ENCODE measurements at places on chromosomes 12 and 14. TPM values are rescaled to one million over a fixed set of nuclear protein-coding genes. Genes with fewer than 3 reads are reported as not detected.

The DHRS7 gene
- total RNA-seq: 68.0 TPM

GRCh38 chr14:36293824-36294223 is 26.6 kb downstream of the MBIP start:
- no peak overlapping the region for H3K4me3 ChIP-seq
- no peaks in the 10 kb centered on the region for H3K4me1 ChIP-seq
- peaks cover 16% of the 10 kb centered on the region for H3K36me3 ChIP-seq
- DNase-seq: no peak

DNA sequence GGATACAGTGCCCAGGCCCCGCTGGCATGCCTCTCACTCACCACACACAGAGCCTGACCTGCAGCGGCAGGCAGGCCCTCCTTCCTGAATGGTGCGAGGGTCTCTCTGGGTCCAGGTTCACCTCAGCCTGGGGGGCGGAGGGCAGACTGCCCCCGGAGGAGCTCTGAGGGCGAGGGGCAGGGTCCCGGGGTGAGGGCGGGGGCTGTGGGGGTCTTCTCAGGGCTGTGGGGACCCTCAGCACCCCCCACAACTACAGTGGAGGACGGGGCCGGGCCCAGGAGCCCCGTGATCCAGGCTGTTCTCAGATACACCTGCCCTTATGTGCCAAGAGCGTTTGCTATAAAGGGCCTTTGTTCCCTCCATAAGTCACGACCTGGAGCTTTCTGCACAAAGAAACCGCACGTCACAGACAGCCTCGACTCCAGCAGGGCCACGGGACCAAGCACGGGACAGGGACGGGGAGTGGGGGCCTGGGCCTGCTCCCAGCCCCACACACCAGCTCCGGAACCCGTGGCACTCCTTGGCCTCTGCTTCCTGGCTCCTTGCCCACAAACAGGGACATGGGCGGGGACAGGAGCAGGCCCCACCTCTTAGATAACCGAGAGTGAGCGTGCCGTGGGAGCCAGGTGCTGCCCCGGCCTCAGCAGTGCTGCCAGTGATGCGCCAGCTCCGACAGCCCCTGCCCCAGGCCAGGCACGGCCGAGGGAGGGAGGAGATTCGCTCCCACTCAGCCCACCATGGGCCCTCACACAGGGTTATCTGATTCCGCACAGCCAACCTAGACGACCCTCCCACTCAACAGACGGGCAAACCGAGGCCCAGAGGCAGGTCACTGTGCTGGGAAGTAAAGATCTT is 101.9 kb downstream of the RFLNA start:
- peaks cover 5% of the 10 kb centered on the region for H3K4me1 ChIP-seq
- no peak overlapping the region for H3K4me3 ChIP-seq
- H3K27me3 ChIP-seq: no peaks in the 10 kb centered on the region
- peaks cover 1% of the 10 kb centered on the region for H3K36me3 ChIP-seq

The SLC5A8 gene
- total RNA-seq: not detected

GRCh38 chr12:11824069-11824468 is 174.6 kb downstream of the ETV6 start:
- no peaks in the 10 kb centered on the region for H3K27me3 ChIP-seq
- H3K36me3 ChIP-seq: peaks cover 11% of the 10 kb centered on the region
- no peak overlapping the region for H3K4me3 ChIP-seq
- H3K27ac ChIP-seq: no peak overlapping the region
- peaks cover 12% of the 10 kb centered on the region for H3K4me1 ChIP-seq
- DNase-seq: no peak

- H3K36me3 ChIP-seq: no peaks in the 10 kb centered on the region
- no peak overlapping the region for H3K4me3 ChIP-seq
- no peaks in the 10 kb centered on the region for H3K4me1 ChIP-seq
- H3K27me3 ChIP-seq: peaks cover 3% of the 10 kb centered on the region
- no peak for DNase-seq
- no peak overlapping the region for H3K27ac ChIP-seq
These were observed 162.3 kb downstream of the GRIP1 start for GRCh38 chr12:66516561-66516960.

GRCh38 chr12:85588221-85588620 is 248.0 kb downstream of the RASSF9 start:
- H3K36me3 ChIP-seq: no peaks in the 10 kb centered on the region
- H3K4me3 ChIP-seq: no peak overlapping the region
- no peak for DNase-seq
- H3K27me3 ChIP-seq: no peaks in the 10 kb centered on the region
- no peaks in the 10 kb centered on the region for H3K4me1 ChIP-seq

GRCh38 chr14:62667421-62667914 is 377.8 kb downstream of the KCNH5 start:
- H3K4me1 ChIP-seq: no peaks in the 10 kb centered on the region
- no peaks in the 10 kb centered on the region for H3K36me3 ChIP-seq
- no peaks in the 10 kb centered on the region for H3K27me3 ChIP-seq
- no peak overlapping the region for H3K27ac ChIP-seq
- no peak overlapping the region for H3K4me3 ChIP-seq
- DNase-seq: no peak
